ENCODE measurements at places on chromosomes 12 and 14.

- no peak for DNase-seq
Measured at GRCh38 chr12:460261-461230, 807 bp downstream of the B4GALNT3 start.

DNA sequence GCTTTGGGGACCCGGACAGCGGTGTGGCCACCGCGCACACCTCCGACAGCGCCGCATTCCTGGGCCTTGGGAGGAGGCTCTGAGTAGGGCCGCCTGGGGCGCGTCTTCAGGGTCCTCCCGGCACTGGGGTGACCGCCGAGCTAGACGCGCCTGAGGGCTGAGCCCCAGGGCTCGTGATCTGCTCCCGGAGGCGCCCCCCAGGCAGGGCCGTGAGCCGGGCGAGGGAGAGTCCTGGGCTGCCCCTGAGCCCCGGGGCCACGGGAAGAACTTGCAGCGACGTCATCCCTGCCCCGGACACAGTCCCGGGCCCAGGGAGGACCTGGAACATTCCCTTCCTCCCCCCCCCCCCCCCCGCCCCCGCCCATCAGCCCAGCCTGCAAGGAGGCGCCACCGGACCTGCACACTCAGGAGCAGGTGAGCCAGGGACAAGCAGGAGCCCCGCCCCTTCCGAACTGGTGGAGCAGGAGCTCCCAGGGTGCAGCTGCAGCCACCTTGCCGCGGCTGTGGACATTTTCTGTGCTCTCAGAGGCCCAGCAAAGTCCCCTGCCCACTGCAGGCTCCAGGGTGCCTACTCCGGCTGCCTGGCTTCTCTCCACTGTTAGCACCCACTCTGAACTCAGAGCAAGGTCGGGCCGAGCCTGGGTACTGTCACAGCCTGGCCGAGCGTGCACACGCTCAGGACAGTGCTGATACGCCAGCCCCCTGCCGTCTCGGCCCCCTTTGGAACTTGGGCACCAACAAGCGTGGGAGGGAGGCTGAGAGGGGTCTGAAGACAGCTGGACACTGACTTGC, 50.7 kb downstream of the A2M start:
- DNase-seq, result peak; percentile 61

GRCh38 chr14:73738518-73739173, 24.5 kb upstream of the PNMA1 start:
- DNase-seq, result no peak

GRCh38 chr12:18979401-18980126, 150.0 kb upstream of the PLEKHA5 start:
- no peak for DNase-seq

DNA sequence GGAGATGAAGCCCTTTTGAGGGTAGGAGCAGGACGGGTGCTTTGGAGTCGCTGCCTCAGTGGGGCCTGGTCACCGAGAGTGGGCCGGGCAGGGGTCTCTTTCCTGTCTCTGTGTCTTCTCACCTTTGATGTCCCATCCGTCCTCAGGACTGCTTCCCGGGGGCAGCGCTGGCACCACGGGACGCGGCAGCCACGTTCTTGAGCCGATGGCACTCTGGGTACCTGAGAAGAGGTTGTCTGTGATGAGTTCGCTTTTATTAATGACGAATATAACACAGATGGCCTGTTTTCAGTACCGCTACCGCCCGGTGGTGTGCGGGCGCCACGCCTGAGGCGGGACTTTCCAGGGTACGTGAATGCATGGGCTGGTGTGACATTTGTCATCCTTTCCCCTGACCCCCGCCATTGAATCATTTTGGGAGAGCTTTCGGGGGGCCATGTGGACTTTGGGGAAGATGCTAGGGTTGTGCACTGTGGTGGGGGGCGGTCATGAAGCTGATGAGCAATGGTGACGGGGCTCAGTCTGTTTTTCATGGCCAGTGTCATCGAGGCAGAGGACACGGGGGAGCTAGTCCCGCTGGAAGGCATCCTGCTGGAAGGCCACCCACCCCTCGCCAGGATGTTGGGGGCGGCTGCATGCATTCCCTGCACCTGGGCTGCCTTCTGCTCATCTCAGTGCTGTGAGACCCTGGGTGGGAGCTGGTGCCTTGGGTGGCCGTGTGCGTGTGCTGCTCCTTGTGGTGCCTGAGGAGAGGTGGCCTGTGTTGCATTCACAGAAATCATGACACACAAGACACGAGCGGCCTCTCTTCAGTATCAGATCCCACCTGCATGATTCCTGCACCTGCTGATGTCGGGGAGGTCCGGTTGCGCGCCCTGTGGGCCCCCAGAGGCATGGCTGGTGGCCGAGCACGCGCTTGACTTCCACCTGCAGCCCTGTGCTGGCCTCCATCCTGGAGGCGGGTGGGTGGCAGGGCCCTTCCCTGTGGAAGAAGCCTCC, 162.5 kb upstream of the RTL1 start:
- DNase-seq, result no peak

DNA sequence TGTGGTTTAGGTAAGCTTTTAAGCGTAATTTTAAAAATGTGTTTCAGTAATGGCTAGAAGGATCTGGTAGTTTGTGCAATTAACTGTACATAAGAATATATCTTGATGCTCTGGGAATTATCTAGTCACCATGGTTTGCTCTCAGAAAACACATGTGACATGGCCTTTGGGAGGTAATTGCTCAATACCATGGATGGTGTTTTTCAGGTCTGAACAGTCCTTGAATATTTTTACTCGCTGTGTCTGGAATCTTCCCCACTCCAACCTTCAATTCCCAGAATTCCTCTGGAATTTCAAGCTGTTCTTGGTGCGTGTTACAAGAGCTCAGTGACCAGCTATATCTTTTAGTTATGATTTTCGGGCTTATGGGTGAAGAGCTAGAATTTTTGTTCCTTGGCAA, 85.3 kb downstream of the DAAM1 start:
- DNase-seq, result no peak

- peak; percentile 2 for DNase-seq
Measured at GRCh38 chr14:81252278-81252677, 31.5 kb upstream of the GTF2A1 start.

DNA sequence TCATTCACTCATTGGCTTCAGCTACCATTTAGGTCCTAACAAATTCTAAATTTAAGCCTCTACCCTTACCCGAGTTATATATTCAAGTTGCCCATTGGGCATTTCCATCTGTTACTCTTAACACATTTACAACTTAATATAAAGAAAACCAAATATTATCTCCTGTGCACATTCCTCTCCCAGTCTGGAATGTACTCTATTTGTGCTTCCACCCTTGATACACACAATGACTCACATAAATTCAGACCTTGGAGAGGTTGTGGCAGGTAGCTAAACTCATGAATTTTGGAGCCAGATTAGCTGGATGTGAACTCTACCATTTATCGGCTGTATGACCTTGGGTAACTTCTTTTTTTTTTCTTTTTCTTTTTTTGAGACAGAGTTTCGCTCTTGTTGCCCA, 51.1 kb downstream of the BRMS1L start:
- no peak for DNase-seq

- no peak for DNase-seq
Measured at GRCh38 chr12:53966385-53967133, 6.4 kb upstream of the HOXC11 start.

GRCh38 chr14:105526776-105527380, 495 bp downstream of the TMEM121 start:
- DNase-seq, result no peak

DNA sequence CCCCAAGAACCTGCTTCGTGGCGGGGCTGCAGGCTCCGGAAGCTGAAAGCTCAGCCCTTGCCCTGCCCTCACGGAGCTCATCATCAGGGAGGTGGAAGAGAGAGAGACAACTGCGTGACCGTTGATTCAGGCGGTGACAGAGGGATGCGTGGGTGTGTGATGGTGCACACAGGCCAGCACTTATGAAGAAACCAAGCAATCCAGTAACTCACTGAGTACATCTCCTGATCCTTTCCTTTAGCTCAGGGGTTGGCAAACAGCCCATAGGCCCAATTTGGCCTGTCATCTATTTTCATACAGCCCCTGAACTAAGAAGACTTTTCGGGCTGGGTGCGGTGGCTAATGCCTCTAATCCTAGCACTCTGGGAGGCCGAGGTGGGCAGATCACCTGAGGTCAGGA, 49.9 kb downstream of the TESC start:
- no peak for DNase-seq

- DNase-seq, result no peak
Measured at GRCh38 chr12:81998761-81999378, 239.7 kb upstream of the PPFIA2 start.

- no peak for DNase-seq
Measured at GRCh38 chr14:95943699-95944098, 67.1 kb downstream of the TUNAR start.

DNA sequence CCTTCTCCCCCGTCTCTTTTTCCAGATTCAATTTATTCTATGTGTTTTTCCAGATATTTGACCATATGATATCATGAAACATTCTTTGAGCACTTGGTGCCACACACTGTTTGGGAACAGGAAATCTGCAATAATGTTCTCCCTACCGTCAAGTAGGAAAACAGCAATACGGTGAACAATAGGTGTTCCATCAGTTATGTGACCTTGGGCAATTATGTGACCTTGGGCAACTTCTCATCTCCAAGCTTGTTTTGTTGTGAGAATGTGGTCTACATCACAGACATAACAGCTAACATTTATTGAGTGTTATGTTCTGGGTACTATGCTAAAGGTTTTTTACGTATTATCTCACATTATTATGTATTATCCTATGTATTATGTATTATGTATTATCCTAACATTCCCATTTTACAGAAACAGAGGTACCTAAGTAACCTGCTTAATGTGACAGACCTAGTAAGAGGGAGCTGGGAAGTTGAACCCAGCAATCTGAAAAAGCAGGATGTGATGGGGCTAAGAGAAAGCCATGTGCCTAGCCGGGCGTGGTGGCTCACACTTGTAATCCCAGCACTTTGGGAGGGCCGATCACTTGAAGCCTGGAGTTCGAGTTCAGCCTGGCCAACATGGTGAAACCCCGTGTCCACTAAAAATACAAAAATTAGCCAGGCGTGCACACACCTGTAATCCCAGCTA, 1.2 kb upstream of the NEK9 start:
- DNase-seq, result no peak

DNA sequence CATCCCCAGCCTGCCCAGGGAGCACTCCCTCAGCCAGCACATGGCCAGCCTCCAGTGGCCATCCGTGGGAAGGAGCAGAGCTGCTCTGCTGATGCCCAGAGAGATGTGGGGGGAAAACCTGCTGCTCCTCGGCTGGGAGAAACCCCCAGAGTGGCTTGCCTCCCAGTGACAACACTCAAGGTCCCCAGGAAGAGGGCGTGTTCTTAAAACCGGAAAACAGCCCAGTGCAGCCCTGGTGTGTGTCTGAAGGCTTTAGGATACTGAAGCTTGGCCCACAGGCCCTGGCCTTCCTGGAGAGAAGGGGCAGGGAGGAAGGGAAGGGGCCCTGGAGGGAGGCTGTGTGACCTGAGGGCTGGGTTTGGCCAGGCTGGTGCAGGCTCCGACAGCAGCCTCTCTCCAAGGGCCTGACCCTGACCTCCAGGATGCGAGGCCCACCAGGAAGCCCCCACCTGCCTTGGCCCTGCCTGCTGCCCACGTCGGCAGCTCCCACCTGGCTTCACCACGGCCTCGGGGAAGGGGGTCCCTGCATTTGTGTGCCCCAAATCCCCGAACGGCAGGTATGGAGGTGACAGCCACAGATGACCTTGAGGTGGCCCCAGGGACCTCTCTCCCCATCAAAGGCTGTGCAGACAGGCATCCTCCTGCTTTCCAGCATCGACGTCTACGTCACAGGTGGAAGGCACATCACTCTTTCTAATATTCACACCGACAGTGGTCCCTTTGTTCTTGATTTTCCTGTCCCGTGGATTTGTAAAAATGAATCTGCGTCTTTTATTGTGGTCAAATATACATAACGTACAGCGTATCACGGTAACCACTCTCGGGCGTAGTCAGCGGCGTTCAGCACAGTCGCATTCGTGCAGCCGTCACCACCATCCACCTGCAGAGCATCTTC, 190.0 kb upstream of the C14orf180 start:
- no peak for DNase-seq

DNA sequence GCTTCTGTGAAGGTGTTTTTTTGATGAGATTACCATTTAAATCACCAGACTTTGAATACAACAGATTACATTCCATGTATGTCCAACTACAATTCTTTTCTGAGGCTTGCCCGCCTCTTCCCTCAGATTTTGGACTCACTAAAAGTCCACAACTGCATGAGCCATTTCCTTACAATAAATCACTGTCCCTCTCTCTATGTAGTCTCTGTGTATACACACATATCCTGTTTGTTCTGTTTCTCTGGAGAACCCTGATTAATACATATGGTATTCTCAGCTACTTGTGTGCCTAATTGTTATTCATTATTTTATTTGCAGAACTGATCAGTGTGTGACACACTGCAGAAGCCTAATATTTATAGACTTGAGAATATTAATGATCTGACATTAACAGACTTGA, 2.4 kb upstream of the MIPOL1 start:
- no peak for DNase-seq

- DNase-seq, result no peak
Measured at GRCh38 chr12:52270541-52271070, 3.8 kb upstream of the KRT86 start.

- no peak for DNase-seq
Measured at GRCh38 chr14:29810682-29811081, 117.0 kb downstream of the PRKD1 start.

DNA sequence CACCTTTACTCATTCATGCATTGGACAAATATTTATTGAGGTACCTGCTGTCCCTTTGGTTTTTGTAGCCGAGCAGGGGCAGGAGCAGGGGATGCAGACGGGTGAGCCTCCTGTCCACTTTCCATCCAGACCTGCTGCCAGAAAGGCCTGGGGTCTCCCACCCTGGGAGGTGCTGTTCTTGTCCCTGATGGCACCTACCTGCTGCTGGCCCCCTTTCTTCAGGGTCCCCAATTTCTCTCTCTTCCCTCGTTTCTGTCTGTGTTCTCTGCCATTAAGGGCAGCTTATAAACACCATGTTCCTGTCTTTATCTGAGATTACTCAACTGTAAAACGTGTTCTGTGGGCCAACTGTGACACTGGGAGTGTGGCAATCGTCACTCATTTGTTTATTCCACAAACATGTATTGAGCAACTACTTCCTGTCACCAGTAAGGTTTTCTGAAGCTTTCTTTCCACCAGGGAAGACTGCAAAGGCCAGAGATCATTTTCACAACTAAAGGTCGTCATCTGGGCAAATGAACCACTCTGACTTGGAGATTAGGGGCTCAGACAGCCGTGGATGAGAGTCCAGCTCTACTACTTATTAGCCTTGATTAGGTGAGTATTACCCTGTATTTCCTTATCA, at the start of gene HAL:
Gene HAL, minus strand, starts transcription at position 311 of the 625 bp plus-strand sequence. CDS start 434 bp downstream, outside the sequence.
- no peak for DNase-seq

GRCh38 chr14:24334431-24335291, at the start of gene ADCY4:
ADCY4 (minus strand) TSS chr14:24335071; CDS start chr14:24334652, 419 bp downstream.
- no peak for DNase-seq

- no peak for DNase-seq
Measured at GRCh38 chr14:101584055-101584859, 23.0 kb downstream of the DIO3 start.

- DNase-seq, result peak; percentile 71
Measured at GRCh38 chr14:73741386-73741875, 27.2 kb upstream of the PNMA1 start.

- no peak for DNase-seq
Measured at GRCh38 chr12:84150201-84150600, 762.4 kb downstream of the SLC6A15 start.
